RPMI7951 (cell line): ENCODE measurements at places on chromosomes 5 and 9.

- DNase-seq = no peak
These were observed 235.8 kb downstream of the YTHDC2 start for GRCh38 chr5:113749334-113749733.

- DNase-seq = no peak
These were observed 183.6 kb downstream of the PTTG1 start for GRCh38 chr5:160605266-160605665.

DNA sequence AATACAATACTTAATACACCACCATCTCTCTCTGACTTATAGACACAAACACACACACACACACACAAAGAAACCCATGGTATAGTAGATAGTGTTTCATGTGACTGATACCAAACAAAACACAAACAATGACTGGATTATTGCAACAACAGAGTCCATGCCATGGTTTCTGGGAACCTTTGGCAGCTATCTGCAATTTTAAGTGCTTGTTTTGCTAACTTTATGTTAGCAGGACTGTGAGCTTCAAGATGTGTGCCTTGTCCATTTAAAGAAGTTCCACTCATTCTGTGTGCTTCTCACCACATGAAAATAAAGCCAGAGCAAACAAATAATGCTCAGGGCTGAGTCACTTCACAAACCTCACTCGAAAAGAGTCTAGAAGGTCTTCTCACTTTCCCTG, 15.1 kb upstream of the LURAP1L start:
- DNase-seq = peak; percentile 3

GRCh38 chr5:73435759-73436534, 12.6 kb downstream of the FOXD1 start:
- DNase-seq = no peak

- no peak for DNase-seq
These were observed 598.4 kb upstream of the EDIL3 start for GRCh38 chr5:84983093-84983492.

DNA sequence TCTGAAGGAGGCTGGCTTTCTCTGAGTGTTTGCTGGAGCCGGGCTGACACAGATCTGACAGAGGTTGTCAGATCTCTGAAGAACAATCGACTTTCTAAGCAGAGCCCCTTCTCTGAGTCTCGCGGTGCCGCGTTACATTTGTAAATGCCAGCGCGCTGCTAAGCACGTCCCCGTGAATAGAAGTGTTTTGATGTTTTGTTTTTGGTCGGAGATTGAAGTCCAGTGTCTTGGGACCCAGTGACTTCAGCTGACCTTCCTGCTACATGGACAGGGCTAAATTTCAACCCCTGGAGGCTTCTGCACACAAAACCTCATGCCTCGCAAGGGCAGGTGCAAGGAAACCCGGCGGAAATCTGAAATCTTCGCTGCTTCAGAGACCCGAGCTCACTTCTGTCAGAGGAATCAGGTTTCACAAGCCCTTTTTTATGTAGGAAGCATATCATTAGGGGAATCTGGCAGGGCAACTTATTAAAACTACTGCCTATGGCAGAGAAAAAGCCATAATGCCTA, 27.2 kb downstream of the NEUROG1 start:
- DNase-seq = no peak

- DNase-seq = peak; percentile 99
These were observed 102.7 kb downstream of the ADAMTS12 start for GRCh38 chr5:33788922-33789566.

GRCh38 chr9:121362813-121363621, 7.0 kb downstream of the STOM start:
- peak; percentile 29 for DNase-seq

- peak; percentile 58 for DNase-seq
These were observed 34.5 kb upstream of the SLC46A2 start for GRCh38 chr9:112925058-112925641.

DNA sequence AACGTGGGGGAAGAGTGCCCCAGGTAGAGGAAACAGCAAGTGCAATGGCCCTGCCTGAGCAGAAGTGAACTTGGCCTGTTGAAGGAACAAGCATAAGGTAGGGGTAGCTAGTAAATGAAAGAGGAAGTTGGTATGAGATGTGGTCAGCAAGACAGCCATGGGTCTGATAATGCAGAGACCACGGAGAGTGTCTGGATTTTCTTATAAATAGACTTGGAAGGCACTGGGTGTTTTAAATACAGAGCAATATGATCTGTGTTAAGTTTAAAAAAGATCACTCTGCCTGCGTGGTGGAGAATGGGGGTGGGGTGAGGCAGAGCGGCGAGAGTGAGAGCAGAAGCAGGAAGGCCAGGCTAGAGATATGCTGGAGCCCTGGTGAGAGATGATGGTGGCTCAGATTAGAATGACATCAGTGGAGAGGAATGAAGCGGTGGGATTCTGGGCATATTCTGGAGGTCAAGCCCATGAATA, 4.2 kb downstream of the ADAM19 start:
- peak; percentile 71 for DNase-seq

DNA sequence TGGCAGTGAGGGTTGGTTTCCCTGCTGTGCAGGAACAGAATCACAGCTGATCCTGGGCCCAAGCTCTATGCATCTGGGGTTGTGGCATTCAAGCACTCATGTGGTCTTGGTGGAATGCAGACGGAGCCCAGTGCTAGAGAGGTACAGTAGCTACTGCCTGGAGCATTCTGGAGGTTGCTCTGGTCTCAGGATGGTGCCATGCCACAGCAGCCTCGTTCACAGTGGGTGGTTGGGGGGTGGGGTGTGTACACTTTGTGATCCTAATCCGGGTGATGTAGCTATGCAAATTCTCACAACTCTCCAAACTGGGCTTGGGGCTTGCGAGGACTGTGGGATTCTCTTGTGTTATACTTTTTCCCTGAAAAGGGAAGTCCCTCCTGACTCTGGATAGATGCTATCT, 45.2 kb downstream of the FGD3 start:
- no peak for DNase-seq

DNA sequence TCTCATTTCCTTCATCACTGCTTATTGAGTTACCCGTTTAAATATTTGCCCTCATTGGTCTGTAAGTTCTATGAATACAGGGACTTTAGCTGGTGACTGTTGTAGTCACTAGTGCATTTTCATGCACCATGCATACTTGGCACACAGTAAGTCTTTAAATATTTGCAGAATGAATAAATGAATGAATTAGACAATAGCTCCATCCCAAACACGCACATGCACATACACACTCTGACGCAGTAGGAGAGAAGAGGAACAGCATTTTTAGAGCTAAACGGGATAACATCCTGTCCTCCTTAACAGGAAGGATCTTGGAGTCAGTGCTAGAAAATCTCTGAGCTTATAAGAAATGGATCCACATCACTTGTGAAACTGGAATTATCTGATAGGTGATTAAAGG, 447.7 kb downstream of the KIF4B start:
- no peak for DNase-seq

- peak; percentile 14 for DNase-seq
These were observed 30.2 kb upstream of the GRHPR start for GRCh38 chr9:37392272-37392671.

DNA sequence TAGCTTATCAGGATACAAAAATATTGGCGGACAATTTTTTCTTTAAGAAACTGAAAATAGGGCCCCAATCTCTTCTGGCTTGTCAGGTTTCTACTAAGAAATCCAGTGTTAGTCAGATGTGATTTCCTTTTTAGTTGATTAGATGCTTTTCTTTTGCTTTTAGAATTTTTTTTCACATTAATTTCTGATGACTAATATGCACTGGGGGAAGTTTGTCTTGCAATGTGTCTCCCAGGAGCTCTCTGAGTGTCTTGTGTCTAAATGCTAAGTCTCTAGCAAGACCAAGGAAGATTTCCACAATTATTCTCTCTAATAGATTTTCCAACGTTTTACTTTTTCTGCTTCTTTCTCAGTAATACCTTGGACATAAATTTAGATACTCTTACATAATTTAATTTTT, 559.8 kb upstream of the TYRP1 start:
- DNase-seq = no peak

GRCh38 chr5:98248949-98249348, 524.5 kb upstream of the RGMB start:
- peak; percentile 69 for DNase-seq

- no peak for DNase-seq
These were observed 43.1 kb upstream of the ANKDD1B start for GRCh38 chr5:75568202-75568601.

- DNase-seq = no peak
These were observed 187.1 kb upstream of the SPEF2 start for GRCh38 chr5:35430381-35431162.

DNA sequence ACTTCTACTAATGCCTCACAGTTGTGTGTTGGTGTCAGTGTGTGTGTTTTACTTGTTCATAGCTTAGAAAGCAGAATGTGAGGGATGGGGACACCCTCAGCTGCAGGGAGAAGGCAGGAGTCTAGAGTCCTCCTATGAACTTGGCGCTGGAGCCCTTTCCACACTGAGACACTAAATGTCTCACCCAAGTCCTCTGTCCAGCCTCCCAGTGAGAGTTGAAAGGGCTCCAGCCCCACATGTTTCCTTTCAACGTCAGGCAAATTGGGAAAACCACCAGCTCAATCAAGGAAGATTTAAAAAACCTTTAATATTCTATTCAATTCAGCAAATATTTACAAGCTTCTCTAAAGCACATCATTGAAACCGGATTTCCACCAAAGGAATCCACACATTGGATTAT, 167.6 kb upstream of the MSX2 start:
- DNase-seq = no peak

- DNase-seq = peak; percentile 90
These were observed 584.0 kb downstream of the ACTL7B start for GRCh38 chr9:108271646-108272348.

- no peak for DNase-seq
These were observed 257.3 kb downstream of the FANCC start for GRCh38 chr9:95060234-95060633.

- DNase-seq = no peak
These were observed 243.0 kb upstream of the CDH18 start for GRCh38 chr5:20231040-20231439.

DNA sequence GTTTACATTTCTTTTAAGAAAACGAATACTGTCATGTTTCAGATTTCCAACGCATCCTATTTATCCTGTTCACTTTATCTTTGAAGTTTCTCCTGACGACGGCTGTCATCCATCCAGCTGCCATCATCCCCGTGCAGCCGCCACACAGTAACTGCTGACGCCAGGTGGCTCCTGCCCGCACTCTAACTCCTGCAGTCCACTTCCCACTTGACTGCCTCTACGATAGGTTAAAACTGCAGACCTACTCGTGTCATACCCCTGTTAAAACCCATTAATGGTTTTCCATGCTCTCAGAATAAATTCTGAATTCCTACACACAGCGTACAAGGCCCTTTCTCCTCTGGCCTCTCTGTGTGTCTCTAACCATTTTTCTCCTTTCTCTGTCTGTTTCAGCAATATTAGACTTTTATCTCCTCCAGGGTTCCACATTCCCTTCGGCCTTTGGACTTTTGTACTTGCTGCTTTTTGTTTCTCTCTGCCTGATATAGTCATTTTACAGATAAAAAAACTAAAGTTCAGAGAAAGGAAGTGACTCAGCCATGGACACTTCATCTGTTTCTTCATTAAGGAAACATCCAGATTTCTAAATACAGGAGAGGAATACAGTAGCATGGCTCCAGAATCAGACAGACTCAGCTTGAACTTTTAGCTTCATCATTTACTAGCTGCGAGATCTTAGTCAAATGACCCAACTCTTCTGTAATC, 84.9 kb downstream of the ADAMTS12 start:
- DNase-seq = peak; percentile 80

- no peak for DNase-seq
These were observed 171.9 kb downstream of the ENTREP1 start for GRCh38 chr9:69496846-69497450.

DNA sequence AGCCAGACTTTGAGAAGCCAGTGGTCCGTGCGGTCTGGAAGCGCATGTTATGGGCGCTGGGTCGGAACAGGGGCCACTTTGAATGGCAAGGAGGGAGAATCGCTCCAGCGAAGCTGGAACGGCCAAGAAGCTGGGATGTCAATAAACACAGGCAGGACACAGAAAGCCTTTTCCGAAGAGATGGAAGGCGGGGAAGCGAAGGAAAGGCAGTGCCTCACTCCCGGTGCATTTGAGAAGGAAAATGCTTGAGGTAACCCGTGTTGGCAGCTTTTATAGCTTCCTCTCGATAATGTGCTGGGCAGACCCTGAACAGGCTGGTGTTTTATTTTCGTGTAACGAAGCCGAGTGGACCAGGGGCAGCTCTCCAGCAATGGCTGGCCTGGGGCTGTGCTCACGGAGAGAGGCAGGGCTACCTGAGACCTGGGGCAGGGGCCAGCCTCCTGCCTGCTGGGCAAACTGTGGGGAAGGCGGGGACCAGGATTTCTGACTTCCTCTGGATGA, 84.2 kb upstream of the SPRY4 start:
- no peak for DNase-seq

- DNase-seq = no peak
These were observed 173.4 kb downstream of the EPB41L4A start for GRCh38 chr5:112245656-112246055.

DNA sequence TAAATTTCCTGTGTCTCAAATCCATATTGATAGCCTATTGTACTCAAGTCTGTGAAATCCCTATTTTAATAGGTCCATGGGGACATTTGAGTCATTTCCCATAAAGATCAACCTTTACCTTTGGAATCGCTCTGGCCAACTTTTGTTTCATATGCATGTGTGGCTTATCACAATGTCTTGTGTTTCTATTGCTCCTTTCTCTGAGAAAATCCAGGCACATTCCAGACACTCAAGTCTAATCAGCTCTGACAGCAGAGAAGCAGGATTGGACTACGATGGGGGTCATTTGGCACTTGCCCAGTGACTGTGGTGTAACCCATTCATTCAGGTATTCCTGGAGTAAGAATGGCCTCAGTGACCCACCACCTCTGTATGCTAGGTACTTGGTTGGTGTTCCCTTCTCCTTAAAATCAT, 48.4 kb downstream of the ACTBL2 start:
- no peak for DNase-seq

DNA sequence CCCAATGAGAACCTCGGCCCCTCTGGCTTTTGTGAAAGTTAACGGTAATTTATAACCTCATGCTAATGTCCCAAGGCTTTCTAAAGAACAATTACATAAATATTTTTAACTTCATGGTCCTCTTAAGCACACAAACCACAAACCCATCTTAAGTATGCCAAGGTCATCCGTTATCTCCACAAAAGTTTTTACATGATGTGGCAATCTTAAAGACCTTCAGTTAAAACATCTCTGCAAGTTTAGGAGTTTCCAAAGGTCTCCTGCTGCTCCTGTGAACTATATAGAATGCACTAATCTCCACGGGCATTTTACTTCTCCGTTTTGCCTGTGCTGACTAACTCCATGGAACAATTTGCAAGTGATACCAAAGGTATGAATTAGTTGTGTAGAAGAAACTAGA, 228.2 kb downstream of the TLE1 start:
- peak; percentile 62 for DNase-seq

GRCh38 chr5:95760273-95761191, 29.4 kb downstream of the RHOBTB3 start:
- DNase-seq = peak; percentile 89

DNA sequence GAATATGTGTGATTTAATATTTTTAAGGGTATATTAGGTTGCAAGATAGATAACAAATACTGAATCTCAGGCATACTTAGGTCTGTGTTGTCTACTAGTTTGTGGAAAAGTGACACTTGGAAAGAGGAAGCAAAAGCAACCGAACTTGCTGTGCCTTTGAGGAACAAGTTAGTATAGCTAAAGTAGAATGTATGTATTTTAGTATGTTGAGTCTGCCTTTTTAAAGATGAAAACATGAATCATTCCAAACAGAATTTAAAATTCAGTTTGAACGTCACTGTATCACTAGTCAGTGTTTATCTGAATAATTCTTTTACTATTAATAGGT, 12.9 kb downstream of the TLE4 start:
- no peak for DNase-seq
